ENCODE measurements at places on chromosomes 5 and 9.

- no peak for DNase-seq
These were observed 237.2 kb downstream of the ARL15 start for GRCh38 chr5:54073131-54073530.

DNA sequence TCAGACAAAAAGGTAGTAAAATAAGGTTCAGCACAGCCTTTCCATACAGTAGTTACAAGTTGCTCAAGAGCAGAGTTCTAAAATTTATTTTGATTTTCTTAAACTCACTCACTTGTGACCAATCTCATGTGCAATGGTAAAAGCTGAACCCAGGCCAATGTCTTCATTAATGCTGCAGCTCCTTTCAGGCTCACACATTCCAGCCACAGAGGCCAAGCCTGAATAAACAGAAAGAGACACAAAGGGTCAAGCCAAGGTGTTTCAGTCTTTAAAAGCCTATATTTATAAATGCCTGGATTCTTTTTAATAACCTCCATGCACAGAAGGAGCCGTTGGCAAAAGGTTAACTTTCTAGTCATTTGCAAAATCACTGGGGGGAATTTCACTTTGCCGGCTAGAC is 152.5 kb downstream of the ADAMTS6 start:
- no peak for DNase-seq

DNA sequence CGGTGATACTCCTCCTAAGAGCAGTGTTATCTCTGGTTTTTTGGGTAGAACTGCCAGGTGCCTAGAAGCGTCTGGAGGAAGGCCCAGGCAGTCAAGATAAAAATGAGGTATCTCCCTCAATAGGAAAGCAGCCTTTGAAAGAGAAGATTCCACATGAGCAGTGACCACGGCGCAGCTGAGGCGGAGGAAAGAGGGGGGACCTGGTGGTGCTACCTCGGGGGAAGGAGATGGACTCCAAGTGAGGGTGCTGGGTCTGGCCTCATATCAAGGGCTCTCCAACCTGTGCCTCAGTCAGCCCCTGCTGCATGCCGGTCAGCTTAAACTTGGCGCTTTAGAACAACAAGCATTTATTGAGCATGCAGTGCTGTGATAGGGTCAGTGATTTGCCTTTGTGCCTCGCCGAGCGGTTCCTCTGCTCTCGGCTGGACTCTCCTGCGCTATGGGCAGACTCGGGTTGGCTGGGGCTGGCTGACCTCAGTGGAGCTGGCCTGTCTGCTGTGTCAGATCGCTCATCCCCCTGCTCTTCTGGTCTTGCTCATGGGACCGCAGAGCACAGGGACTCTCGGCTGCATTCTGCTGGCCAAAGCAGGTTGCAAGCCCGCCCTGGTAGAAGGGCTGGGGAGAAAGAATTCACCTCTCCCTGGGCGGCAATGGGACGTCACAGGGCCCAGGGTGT is 121.1 kb upstream of the IRX4 start:
- DNase-seq = no peak

GRCh38 chr5:74647096-74647495 is 6.6 kb upstream of the ENC1 start:
- peak; percentile 72 for DNase-seq

DNA sequence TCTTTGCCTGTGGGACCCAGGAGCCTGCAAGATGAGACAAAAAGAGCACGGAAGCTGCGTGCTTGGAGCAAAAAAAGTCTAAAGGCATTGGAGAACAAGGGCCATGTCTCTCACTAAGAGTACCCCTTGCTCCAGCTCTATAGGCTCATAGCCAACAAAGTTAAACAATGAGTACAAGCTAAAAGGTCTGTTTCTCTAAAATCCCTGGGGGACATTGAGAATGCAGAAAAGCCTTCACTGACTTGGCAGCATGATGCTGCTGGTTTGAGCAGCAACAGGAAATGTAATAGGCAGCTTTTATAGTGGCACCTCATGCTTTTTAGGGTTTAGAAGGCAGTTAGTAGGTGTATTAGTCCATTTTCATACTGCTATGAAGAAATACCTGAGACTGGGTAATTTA is 287.5 kb downstream of the SMARCA2 start:
- no peak for DNase-seq

DNA sequence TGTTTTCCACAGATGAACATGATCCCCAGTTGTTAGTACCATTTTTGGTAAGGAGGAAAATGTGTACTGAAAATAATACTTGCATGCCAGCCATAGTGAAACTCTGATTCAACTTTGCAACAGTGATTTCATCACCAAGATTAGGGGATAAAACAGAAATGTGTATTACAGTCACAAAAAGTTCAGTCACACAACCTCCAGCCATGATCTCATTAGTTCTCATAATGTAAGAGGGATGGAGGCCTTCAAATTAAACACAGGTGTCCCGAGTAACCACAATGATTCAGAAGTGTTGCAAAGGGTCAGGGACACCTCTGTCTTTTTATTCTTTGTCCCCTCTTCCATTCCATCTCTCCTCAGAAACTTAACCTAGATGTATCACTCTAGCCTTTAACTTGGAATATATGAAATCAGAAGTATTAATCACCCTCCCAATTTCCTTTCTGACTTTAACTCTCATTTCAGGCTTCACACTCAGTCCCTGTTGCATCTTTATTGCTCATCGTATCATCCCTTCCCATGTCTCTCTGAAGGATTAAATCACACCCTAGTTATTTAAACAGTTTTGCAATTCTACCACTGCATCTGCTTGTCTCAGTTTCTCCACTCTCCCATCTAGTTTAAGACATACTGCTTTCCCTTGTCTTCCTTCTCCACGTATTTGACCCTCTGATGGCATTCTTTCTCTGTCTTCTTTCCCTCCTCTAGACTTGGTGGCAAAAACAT is 291.2 kb downstream of the ADAMTS6 start:
- DNase-seq = no peak

GRCh38 chr9:114386886-114387679 is 699 bp downstream of the AKNA start:
- DNase-seq = no peak

DNA sequence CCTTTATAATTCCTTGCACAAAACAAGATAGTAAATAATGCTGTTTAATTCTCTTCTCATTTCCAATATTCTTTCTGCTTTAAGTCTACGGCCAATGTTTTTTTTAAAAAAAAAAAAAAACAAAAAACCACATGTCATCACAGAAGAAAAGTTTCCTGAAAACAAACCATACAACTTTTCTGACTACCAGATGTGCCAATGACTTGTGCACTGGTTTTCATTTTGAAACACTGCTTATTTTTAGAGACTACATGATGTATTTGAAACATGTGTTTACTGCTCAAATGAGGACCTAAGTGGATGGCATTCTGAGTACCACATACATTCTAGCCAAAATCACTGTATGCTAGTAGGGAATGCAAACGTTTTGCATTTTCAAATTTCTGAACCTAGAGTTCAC is 167.9 kb downstream of the GLIS3 start:
- DNase-seq = no peak

GRCh38 chr9:27193886-27194285 is 84.9 kb downstream of the TEK start:
- no peak for DNase-seq

DNA sequence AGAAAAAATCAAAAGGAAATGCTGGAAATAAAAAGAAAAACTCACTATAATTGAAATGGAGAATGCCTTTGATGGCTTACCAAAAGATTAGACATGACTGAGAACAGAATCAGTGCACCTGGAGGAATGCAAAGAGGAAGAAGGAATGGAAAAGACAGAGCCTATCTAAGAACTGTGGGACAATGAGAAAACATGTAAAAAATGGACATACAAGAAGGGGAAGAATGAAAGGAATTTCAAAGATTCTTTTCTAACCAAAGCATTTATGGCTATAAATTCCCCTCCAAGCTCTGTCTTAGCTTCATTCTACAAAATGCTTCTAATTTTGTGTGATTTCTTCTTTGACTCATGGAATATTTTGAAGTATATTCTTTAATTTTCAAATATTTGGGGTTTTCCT is 47.5 kb upstream of the CLK4 start:
- DNase-seq = no peak

GRCh38 chr9:126000731-126001580 is 253.8 kb downstream of the PBX3 start:
- no peak for DNase-seq

GRCh38 chr5:10451137-10451824 is 9.6 kb downstream of the ROPN1L start:
- DNase-seq = no peak

DNA sequence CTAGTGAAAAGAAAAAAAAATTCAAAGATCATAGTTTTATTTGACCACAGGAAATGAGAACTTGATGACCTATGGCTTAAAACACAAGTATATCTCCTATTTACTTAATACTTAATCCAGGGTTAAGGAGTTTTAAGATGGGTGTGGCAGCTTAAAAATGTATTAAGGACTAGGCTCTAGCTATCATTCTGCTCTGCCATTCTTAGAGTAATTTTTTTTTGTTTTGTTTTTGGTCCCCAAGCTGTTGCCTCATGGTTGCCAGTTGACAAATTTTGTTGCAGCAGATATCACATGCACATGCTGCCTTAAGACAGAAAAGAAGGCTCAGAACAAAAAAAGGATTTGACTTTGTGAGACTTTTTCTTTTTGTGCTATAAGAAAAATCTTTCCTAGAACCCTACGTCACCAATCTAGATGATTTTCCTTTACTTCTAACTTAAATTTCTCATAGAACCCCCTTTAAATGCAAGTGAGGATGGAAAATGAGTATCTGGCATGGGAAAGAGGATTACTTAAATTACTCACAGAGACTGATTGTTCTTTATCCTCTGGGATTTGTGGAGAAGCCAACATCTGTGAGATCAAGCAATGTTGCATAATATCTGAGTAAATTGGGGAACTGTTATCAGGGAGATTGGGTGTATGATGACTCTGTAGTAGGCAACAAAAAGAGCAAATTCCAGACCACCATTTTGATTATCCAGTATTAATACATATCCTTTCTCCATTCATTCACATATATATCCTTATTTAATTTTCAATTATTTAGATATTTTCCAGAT is 364.7 kb upstream of the CD180 start:
- DNase-seq = no peak

- no peak for DNase-seq
These were observed 61.4 kb upstream of the ADRB2 start for GRCh38 chr5:148765061-148765460.

GRCh38 chr9:129549684-129550083 is 71.2 kb downstream of the C9orf50 start:
- DNase-seq = no peak

DNA sequence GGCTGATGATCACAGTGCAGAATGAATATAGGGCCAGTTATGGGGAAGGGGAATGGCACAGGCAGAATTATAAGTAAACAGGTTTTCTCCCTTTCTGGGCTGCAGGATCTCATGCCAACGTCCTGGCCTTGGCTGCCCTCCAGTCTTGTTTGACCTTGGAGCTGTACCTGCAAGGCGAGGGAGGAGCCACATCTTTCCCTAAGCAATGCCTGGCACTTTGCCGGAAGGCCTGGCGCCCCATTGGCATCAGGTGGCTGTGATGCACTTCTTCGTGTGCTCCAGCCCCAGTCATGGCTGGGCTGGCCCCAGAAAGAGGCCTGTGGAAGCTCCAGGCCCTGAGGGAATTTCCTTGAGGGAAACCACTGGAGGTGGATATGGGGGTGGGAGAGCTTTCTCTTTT is 16.7 kb upstream of the IQGAP2 start:
- peak; percentile 65 for DNase-seq

GRCh38 chr9:114507726-114508125 is 2.5 kb upstream of the WHRN start:
- DNase-seq = peak; percentile 41

GRCh38 chr5:19986031-19986619 is 1.9 kb downstream of the CDH18 start:
- DNase-seq = no peak

DNA sequence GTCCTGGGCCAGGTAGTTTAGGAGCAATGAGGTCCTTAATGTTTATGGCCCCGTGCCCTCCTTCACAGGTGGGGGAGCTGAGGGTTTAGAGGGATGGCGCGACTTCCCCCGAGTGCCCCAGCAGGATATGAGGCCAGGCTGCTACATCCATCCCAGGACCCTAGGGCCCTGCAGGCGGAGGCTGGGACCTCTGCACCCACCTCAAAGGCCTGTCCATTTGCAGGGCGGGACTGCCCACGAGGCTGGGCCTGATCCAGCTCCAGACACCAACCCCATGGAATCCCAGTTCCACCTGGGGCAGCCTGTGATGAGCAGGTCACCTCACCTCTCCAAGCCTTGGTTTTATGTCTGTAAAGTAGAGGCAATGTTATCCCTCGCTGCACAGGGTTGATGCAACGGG is 142.1 kb downstream of the RXRA start:
- no peak for DNase-seq

- peak; percentile 62 for DNase-seq
These were observed 1.5 kb downstream of the PRRC2B start for GRCh38 chr9:131395157-131396098.

DNA sequence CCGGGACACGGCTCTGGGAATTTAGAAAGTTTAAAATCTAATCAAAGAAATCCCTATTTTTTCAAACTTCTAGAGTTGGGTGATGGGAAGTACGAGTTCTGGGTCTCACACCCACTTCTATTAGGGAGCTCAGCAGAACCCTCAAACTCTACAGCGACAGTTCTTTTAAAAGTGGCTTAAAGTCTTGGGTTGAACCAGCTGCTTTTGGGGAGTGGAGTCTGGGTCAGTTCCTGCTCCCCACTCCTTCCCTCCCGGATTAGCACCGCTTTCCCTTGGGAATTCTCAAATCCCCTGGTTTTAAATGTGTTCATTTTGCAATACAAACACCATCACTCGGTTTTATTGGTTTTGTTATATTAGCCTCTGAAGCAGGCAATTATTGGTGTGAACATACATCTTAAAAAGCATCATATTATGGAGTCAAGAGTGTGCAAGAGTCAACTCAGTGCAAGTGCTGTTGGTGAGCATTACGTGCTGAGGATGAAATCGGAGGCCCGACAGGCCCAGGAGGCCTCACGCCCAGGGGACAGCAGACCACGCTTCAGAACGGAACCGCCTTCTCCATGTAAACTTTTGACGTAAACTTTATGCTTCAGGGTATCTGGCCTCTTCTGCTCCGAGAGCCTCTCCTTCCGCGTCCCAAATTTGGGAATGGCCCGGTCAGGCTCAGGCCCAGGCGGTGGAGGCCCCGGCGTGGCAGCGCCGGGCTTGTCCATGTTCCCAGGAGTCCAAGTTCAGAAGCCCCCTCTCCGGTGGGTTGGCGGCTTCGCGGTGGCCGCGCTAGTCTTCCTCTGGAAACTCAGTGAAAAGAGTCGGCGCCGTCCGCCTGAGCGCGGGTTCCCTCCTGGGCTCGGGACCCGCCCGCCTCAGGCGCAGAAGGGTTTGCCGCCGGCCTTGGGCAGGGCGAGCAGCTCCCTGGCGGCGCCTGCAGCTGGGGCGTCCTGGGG is 5.3 kb downstream of the IRX4 start:
- no peak for DNase-seq

- peak; percentile 48 for DNase-seq
These were observed 19.8 kb downstream of the SLC6A18 start for GRCh38 chr5:1244976-1245375.

GRCh38 chr9:115212125-115212605 is 94.2 kb upstream of the TNC start:
- DNase-seq = no peak

GRCh38 chr9:22134390-22134789 is 125.3 kb upstream of the CDKN2B start:
- DNase-seq = no peak

Measured in HT-29 (cell line).